ENCODE measurements at places on chromosomes 1 and 21. TPM values are rescaled to one million over a fixed set of nuclear protein-coding genes. Genes with fewer than 3 reads are reported as not detected.

Gene CELSR2
- total RNA-seq: 5.3 TPM

Gene GJB4
- total RNA-seq: not detected

Gene CELA2B
- total RNA-seq: not detected

Gene IL20
- not detected for total RNA-seq

Gene CRYAA
- not detected for total RNA-seq

Gene OR2M2
- not detected for total RNA-seq

Gene CD164L2
- not detected for total RNA-seq

Gene IL12RB2
- 0.87 TPM for total RNA-seq

Gene CD1D
- total RNA-seq: 3.6 TPM

Gene ITLN2
- total RNA-seq: not detected

Gene RNF186
- total RNA-seq: not detected

Gene TLCD4
- total RNA-seq: 74.3 TPM

Gene CR1L
- not detected for total RNA-seq

Gene WDR64
- total RNA-seq: not detected

Gene PALMD
- 170 TPM for total RNA-seq

Gene SPATA45
- total RNA-seq: not detected

Gene C1orf74
- total RNA-seq: 2.7 TPM

Gene ODF2L
- total RNA-seq: 8.6 TPM

Gene FAM167B
- total RNA-seq: 4.4 TPM

Gene LRIG2
- 8.8 TPM for total RNA-seq

Gene PARK7
- total RNA-seq: 361 TPM

Gene ST7L
- total RNA-seq: 13.0 TPM

Gene PADI4
- 0.61 TPM for total RNA-seq

Gene RXRG
- 16.3 TPM for total RNA-seq

Gene TCHHL1
- not detected for total RNA-seq

Gene KCNA3
- total RNA-seq: not detected

Gene B3GALNT2
- 22.3 TPM for total RNA-seq

Gene TCHH
- total RNA-seq: not detected

Gene VANGL1
- total RNA-seq: 5.4 TPM

Gene NFASC
- 12.9 TPM for total RNA-seq

Gene CSF1
- 10.2 TPM for total RNA-seq

Gene SYT14
- not detected for total RNA-seq

Gene IL24
- total RNA-seq: not detected

Gene TRIM17
- not detected for total RNA-seq

Gene C1orf94
- not detected for total RNA-seq

Gene MYBPH
- total RNA-seq: not detected

Gene CAMK1G
- total RNA-seq: not detected

Measured in heart right ventricle (tissue), 16 donors.